ENCODE measurements at places on chromosomes 12 and 14.

DNA sequence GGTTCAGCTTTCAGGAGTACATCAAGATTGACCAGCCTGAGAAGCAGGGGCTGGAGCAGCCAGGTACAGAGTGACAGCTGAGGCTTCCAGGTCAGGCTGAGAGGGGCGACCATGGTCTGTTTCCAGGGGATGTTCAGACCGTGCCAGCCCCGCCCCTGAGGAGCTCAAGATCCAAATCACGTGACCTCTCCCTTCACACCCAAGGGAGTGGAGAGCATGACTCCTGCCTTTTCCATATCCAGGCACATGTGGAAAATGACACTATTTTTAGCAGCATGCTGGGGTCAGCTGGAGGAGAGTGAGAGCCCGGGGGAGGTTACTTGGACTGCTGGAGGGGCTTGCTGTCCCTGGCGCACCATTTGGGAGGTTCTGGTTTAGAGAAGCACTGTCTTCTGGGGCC, 92.7 kb downstream of the B4GALNT3 start:
- H3K27me3 ChIP-seq = peaks cover 26% of the 10 kb centered on the region
- H3K27ac ChIP-seq = no peak overlapping the region
- no peaks in the 10 kb centered on the region for H3K36me3 ChIP-seq
- peaks cover under 1% of the 10 kb centered on the region for H3K4me1 ChIP-seq
- peak; percentile 41 for DNase-seq

DNA sequence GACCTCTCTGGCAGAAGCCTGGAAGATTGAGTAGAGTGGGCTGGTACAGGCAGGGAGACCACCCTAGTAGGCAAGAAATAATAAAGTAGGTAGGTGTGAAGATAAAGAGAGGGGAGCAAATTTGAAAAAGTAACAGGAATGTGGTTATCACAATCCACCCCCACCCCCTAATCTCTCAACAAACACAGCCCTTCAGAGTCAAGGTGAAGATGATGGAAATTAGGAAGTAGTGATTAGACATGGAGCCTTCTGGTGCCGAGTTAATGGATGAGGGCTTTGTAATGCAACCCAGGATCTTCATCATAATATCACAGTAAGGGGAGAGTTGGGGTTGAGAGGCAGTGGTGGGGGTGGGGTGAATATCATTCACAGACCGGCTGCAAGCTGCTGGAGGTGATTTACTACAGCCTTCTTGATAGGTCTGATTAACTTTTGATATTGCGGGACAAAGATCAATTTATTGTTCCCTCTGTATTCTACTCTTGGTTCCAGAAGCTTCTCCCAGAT, 29.2 kb upstream of the CRY1 start:
- no peak overlapping the region for H3K4me3 ChIP-seq
- no peak for DNase-seq
- no peaks in the 10 kb centered on the region for H3K4me1 ChIP-seq
- H3K27ac ChIP-seq = no peak overlapping the region

DNA sequence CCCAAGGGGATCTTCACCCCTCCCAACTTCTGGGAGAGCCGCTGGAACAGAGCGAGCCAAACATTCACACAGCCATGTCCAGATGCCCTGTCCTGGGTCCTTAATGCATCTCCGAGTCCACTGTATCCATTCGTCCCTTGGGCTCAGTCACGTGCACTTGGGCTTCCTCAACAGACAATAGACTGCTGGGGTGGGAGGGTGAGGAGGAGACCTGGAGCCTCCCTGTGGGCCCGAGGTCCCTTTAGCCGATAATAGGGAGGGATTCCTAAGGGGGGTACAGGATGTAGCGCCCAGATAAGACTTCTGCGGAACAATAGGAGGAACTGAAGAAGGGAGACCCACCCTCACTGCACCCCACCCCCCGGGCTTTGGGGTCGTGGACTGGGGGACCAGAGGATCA, 6.7 kb downstream of the ARHGEF25 start:
- peaks cover 12% of the 10 kb centered on the region for H3K4me1 ChIP-seq
- no peak overlapping the region for H3K27ac ChIP-seq
- H3K27me3 ChIP-seq = peaks cover 14% of the 10 kb centered on the region
- H3K4me3 ChIP-seq = no peak overlapping the region
- H3K36me3 ChIP-seq = no peaks in the 10 kb centered on the region

DNA sequence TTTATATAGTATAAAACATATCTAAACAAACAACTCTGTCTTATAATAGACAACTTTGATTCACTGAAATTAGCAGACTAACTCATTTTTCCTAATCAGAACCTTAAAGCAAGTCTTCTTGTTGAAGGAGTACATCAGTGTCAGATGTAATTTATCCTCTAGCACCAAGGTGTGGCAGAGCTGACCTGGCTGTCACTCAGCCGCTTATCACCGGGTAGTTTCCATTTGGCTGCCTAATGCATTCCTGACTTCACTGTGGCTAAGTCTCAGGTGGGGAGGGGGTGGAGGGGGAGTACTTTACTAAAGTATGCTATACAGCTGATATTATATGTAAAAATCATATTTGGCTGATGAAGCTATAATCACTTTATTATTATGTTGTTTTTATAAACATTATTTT, 339.9 kb upstream of the RGS6 start:
- H3K27ac ChIP-seq = peak overlapping the region; percentile 70
- H3K4me3 ChIP-seq = peak overlapping the region; percentile 23
- no peak for DNase-seq
- H3K27me3 ChIP-seq = no peaks in the 10 kb centered on the region
- no peaks in the 10 kb centered on the region for H3K36me3 ChIP-seq

DNA sequence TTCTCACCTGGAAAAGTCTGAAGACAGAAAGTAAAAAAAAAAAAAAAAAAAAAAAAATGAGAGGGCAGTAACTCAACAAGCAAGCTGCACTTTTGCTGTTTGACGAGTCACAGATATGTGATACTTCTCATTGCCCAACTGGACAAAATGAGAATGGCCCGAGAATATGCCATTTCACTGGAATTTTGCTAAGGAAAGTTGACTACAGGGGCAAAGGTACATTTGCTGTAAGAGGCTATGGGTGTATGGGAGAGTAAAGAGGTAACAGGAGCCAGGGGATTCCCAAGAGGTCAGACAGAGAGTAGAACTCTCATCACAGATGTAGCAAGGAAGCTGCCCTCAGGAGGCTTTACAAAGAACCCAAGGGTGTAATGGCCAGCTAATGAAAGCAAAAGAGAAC, 22.9 kb downstream of the KIF21A start:
- no peak for DNase-seq
- no peaks in the 10 kb centered on the region for H3K4me1 ChIP-seq
- no peak overlapping the region for H3K4me3 ChIP-seq
- H3K27me3 ChIP-seq = no peaks in the 10 kb centered on the region
- no peaks in the 10 kb centered on the region for H3K36me3 ChIP-seq
